ENCODE measurements at places on chromosomes 5 and 9. TPM values are rescaled to one million over a fixed set of nuclear protein-coding genes. Genes with fewer than 3 reads are reported as not detected.

GRCh38 chr9:109246533-109246932, 74.3 kb downstream of the EPB41L4B start:
- no peak for DNase-seq

DNA sequence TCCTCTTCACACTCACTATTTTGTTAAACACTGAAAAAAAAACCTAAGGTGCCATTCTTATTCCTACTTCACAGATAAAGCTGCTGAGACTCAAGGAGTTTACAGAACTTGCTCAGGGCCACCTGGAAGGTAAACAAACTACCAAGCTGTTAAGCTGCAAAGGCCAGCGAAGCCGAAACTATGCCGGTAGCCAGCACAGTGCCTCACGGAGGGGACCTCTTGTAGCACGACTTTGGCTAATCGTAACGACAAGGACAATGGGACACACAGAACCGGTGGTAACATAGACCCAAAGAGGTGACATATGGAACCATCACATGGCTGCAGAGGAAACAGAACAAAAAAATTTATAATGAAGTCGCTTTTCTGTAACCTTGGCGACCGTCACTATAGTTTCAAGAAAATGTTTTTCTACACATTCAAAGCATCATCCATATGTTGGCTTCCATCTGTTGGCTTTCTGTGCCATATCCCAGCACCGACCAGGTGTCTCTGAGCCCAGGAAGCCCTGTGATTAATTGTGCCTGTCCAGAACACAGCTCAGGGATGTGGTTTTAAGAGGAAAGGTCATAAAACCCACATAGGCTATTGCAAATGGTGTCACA, 60.3 kb downstream of the S1PR3 start:
- DNase-seq = no peak

DNA sequence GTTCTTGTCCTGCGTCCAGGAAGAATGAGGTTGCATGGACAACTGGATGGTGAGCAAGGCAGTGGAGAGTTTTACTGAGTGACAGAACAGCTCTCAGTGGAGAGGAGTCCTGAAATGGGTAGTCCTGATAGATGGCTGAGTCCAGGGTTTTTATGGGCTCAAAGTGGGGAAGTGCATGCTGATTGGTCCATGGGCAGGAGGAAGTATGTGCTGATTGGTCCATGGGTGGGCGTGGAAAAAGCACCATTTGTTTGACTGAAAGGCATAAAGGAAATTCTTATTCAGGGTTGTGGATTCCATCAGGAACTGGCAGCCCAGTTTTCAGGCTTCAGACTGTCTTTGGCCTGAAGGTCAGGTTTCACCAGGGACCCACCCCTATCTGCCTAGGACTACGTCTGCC, 10.6 kb downstream of the FSD1L start:
- no peak for DNase-seq

- DNase-seq = no peak
Measured at GRCh38 chr5:18299166-18299565, 664.9 kb downstream of the TAF11L14 start.

TMEM252 gene
- total RNA-seq = 111 TPM

NACC2 gene
- 30.9 TPM for total RNA-seq
